ENCODE measurements at places on chromosomes 11 and 22. TPM values are rescaled to one million over a fixed set of nuclear protein-coding genes. Genes with fewer than 3 reads are reported as not detected.

The OR2AG1 gene
- not detected for total RNA-seq

The ASRGL1 gene
- total RNA-seq, result 6.3 TPM

The C11orf91 gene
- total RNA-seq, result 3.6 TPM

The OR8H3 gene
- not detected for total RNA-seq

The GLB1L2 gene
- 13.6 TPM for total RNA-seq

The TCN2 gene
- 39.9 TPM for total RNA-seq

The SLC35F2 gene
- 6.0 TPM for total RNA-seq

DNA sequence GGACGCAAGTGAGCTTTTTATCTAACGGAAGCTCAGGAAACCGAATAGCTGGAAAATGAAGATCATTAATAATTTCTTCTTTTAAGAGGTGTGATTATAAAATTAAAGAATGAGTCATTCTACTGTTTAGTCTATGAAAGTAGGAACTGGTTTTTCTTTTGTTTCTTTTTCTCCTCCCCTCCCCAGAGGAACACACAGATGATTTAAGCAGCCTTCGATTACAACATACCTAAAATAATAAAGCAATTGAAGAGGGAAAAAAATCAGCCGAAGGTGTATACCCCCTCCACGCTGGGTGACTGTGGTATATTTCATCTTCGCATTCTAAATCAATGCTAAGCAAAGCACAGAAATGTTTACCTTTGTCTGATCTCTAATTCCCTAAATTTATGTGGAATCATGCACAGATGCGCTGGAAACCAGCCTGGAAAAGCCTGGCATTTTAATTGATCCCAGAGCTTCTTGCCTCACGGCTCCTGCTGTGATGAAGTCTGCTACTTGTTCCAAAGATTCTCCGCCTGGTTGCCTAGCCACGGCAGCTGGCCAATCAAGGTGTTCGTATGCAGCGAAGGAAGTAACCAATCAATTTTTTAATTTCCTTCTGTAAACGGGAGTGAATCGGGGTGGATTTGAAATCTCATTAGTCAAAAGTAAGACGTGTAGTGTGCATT, 133.9 kb downstream of the FANCF start:
- no peak for DNase-seq

GRCh38 chr11:108835624-108836023, 170.8 kb downstream of the DDX10 start:
- no peak for DNase-seq

DNA sequence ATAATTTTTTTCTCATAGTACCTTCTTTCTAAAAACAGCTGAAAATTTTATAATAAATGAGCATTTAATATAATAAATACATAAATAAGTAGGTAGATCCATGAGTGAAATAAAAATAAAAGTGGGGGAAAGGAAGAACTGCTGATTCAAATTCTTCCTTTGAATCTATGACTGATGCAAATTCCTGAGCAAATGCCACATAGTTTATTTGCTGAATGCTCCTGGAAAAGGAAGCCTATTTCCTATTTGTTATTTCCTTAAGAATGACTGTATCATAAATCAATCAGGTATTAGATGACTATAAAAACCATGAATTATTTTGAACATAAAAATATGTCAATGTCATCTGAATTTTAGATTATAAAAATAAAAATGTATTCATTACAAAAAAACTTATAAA, 16.6 kb downstream of the BTBD10 start:
- no peak for DNase-seq

GRCh38 chr11:62560566-62561103, 13.1 kb downstream of the EEF1G start:
- DNase-seq, result peak; percentile 76

GRCh38 chr11:69122630-69123431, 32.9 kb upstream of the SMIM38 start:
- peak; percentile 75 for DNase-seq

DNA sequence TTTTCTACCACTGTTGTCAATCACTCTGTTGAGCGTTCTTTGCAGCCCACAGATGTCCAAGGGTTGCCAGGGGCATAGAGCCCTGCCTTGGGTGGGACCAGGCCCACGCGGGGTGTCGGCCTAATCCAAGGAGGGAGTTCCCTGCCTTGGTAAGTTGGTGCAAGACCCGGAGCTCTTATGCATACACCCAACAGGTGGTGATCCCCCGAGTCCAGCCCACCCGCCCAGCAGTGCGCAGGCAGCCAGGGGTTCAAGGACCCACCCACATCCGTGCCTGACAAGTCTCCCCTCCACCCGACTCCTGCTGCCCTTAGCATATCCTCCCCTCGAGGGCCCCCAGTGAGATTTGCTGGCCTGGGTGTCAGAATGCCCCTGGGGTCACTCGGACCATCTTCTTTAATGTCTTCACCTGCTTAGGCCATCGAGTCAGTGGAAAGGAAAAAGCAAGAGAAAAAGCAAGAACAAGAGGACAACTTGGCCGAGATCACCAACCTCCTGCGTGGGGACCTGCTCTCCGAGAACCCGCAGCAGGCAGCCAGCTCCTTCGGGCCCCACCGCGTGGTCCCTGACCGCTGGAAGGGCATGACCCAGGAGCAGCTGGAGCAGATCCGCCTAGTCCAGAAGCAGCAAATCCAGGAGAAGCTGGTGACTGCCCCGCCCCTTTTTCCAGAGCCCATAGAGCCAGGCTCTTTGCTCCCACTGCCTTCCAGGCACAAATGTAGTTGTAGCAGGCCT, 12.2 kb downstream of the RIBC2 start:
- DNase-seq, result no peak

DNA sequence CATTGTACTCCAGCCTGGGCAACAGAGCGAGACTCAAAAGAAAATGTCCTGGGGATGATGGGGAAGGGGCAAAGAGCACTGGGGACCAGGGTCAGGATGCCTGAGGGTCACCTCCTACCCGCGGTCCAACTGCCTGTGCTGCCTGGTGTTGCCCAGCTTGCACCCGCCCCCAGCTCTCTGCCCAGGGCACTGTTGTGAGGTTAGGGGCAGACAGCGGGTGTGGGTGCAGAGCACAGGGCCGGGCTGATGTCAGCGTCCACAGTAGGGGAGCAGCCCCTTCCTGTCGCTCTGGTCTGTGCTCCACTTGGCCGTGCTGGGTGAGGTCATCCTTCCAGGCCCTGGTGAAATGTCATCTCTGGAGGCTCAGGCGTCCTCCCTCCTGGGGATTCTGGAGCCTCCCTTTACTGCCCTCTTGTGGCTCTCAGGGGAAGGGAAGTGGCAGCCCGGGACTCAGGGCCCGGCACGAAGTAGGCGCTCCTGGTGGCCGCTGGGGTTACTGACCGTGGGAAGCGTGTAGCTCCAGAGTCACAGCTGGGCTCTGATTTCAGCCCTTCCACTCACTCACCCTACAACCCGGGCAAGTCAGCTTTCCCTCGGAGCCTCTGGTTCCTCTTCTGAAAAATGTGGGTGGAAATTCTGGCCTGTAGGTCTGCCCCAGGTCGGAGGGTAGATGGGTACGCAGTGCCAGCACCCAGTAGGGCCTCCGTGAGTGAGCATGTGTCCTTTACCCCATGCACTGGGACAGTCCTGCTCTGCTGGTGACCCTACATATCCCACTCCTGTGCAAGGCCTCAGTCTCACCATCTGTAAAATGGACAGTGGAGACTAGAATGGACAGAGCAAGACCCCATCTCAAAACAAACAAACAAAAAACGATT, 17.3 kb upstream of the PRR5 start:
- DNase-seq, result peak; percentile 91

DNA sequence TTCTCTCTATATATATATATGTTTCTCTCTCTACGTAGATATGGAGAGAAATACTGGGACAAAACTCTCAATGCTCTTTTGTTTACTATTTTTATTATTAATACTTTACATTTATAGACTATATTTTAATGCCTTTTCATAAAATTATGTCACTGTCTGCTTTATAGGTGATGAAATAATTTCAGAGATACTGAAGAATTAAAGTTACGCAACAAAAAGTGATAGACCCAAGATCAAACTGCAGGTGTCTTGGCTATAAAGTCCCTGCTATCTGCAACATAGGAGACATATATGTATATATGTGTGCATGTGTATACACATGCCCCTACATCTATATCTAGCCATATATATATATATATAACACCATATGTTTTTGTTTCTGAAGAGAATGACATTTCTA, 60.8 kb downstream of the FAM76B start:
- DNase-seq, result no peak

DNA sequence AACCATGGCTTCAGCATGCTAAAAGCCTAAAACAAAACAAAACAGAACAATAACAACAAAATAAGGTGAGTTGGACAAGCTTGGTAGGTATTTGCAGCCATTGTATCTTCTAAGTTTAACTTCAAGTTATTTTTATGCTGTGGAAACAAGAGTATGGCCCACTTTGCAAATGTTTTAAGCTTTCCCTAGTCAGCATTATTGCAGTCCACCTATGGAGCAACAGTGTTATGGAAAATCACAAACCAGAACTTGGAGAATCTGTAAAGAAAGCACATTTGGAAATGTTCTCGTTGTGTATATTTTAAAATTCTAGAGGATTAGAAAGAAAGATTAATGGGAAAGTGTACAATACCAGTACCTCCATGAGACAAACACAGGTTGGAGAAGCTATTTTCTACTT, 7.4 kb upstream of the SLC5A12 start:
- no peak for DNase-seq

DNA sequence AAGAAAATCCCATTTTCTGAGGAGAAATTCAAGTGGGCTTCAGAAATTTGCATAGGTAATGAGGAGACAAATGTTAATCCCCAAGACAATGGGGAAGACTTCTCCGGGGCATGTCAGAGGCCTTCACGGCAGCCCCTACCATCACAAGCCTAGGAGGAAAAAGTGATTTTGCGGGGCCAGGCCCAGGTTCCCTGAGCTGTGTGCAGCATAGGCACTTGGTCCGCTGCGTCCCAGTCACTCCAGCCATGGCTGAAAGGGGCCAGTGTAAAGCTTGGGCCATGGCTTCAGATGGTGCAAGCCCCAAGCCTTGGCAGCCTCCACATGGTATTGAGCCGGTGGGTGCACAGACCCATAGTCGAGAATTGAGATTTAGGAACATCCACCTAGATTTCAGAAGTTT, 570.7 kb downstream of the KCNA4 start:
- no peak for DNase-seq

DNA sequence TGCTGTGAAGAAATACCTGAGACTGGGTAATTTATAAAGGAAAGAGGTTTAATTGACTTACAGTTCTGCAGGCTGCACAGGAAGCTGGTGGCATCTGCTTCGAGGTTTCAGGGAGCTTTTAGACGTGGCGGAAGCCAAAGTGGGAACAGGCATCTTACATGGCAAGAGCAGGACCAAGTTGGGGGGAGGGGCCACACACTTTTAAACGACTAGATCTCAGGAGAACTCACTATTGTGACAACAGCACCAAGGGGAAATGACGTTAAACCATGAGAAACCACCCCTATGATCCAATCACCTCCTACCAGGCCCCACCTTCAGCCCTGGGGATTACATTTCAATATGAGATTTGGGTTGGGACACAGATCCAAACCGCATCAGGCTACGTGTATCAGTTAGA, 11.1 kb upstream of the SCGB1D4 start:
- DNase-seq, result no peak
